Nucleus accumbens (tissue), 56 donors: ENCODE measurements at places on chromosomes 7 and 10.

DNA sequence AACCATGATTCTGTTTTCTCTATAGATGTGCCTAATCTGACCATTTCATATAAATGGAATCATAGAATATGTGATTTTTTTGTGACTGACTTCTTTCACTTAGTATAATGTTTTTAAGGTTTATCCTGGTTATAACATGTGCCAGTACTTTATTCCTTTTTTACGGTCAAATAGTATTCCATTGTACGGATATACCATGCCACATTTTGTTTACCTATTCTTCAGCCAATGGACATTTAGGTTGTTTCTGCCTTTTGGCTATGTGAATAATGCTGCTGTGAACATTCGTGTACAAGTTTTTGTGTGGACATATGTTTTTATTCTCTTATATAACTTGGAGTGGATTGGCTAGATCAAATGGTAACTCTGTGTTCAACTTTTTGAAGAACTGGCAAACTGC lies 178.3 kb upstream of the TCF7L2 start:
- no peak for DNase-seq

GRCh38 chr7:141484907-141485306 lies 66.3 kb upstream of the AGK start:
- DNase-seq: no peak

DNA sequence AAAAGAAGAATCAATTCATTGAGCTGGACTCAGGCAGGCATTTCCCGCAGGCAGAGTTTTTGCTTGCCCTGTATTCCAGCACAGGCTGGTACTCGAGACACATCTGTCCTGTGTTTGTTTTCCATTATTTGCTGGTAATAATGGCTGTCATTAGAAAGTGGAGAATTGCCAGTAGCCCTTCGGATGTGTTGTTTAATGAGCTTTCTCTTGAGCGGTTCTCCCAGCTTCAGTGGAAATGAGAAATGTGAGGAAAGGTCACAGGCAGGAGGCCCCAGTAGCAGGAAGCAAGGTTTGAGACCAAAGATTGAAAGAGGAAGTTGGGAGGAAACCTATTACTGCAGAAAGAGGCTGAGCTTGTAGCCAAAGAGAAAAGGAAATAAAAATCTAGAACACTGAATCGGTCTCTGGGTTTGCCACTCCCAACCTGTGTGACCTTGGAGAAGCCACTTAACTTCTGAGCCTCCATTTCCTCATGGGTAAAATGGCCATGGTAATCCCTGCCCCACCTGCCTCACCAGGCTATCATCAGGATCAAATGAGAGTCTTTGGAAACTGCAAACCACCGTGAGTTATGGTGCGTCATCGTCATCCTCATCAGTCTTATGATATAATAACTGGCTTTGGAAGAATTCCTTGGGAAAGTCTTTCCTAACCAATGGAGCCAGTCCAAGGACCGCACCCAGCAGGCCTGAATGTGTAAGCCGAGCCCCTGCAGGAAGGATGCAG lies 67.7 kb downstream of the TACR2 start:
- DNase-seq: no peak

DNA sequence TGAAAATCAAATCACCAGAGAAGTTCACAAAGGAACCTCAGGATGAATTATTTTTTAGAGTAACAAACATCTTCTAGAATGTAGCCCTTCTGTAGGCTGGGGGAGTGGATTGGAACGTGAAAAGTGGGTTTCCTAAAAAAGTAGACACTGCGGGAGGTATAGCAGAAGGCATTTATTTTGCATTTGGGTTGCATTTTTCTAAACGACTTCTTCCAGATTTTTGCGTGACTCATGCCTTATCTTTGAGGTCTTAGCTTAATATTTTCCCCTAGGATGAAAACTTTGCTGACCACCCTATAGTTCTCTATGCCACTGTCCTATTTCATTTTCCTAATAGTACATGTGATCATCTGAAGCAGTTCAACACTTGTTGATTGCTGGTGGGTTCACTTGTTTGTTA lies 112.7 kb upstream of the JCAD start:
- no peak for DNase-seq

DNA sequence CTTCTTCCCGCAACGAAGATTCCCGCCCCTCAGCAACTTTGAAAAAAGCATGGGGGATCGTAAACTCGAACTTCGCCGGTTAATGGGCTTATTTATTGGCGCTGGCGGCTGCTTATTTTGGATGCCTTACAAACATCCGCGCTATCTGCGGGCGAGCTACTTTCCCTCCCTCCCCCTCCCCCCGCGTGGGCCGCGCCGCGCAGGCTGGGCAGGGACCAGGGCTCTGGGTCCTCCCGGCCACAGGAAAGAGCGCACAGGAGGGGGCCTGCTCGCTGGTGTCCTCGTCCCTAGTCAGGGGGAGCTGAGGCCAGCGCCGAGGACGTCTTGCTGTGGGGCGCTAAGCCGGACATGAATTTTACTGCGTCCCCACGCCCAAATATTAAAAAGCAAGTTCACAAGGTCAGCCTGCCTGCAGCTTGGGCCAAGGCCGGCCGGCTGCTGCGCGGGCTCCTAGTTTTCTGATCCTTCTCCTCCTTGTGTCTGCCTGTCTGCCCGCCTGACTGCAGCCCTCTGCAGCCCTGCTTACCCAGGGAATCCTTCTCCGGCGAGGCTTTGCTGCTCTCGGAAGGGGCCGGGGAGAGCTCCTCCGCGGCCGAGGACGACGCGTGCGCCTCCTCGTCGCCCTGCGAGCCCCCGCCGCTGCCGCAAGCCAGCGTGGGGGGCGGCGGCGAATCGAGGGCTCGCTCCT lies 1.2 kb downstream of the HOXA10 start:
- DNase-seq: no peak

- no peak for DNase-seq
These were observed 7.3 kb downstream of the PPP2R2D start for GRCh38 chr10:131908151-131908550.

GRCh38 chr7:130281260-130281659 lies 11.7 kb upstream of the CPA4 start:
- no peak for DNase-seq

GRCh38 chr7:64630496-64630895 lies 35.4 kb upstream of the ZNF107 start:
- DNase-seq: no peak

DNA sequence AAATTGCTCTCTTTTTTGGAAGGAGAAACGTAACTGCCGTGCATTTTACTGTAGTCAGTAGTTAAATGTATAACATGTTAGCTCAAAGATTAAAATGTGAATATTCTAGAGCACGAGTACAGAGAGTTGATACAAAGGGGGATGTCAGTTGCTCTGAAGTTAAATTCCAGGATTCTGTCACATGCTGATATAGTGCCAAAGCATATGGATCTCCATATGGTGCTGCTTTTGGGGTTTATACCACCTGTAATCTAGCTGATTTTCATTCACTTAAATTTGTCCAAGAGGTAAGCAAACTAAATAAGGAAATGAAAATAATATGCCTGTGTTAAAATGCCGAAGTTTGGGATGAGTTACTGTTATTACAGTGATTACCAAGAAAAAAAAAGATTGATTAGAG lies 298.6 kb downstream of the EXOC4 start:
- no peak for DNase-seq

GRCh38 chr7:155274633-155275355 lies 22.9 kb upstream of the INSIG1 start:
- DNase-seq: no peak

GRCh38 chr10:72540193-72540807 lies 85.6 kb downstream of the MICU1 start:
- DNase-seq: no peak

DNA sequence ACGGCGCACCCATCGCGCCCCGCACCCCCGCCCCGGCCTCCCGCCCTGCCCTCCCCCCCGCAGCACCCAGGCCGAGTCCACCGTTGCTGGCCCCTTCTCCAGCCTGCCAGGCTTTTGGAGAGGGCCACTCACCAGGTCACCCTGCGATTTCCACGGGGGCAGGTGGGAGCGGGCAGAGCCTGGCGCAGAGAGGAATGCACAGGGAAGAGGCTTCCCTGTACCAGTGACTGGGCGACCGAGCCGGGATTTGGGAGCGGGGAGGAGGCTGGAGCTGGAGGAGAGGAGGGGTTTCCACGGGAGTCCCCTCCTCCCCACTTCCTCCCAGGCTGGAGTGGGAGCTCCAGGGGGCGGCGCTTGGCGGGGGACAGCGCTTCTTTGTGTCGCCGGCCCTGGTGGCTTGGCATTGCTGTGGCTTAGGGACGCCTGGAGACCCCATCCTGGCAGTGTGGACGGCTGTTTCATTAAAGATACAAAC lies 19.3 kb downstream of the TCAF1 start:
- DNase-seq: peak; percentile 62

DNA sequence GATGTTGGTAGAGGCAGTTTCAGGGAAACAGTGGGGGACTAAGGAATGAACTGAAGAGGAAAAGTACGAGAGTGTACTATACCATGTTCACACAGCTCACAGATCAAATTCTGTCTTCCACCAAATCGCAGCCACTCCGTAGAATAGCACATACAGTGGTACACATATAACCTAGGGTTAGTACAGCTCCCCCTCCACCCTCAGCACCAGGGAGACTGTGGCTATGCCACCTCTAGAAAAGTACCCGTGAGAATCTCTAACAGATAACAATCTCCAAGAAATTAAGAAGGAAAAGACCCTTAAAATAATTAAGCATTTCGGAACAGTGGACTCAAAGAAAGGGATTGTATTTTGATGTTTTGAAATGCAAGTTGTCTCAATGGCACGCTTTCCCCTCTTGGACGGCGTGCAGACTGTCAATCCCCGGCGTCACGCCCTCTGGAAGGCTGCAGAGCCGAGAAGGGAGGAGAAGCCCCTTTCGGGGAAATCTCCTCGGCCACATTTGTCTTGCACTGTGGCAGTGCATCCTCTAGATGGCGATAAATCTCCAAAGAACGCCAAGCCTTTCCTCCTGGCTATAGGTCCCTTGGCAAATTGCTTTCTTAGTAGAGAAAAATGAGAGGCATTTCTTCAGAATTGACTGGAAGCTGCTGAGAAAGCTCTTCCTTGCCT lies 345.0 kb downstream of the REEP3 start:
- peak; percentile 52 for DNase-seq

- DNase-seq: no peak
These were observed 231.2 kb downstream of the PTPRN2 start for GRCh38 chr7:158356454-158356853.

GRCh38 chr7:154942691-154943090 lies 60.2 kb downstream of the PAXIP1 start:
- no peak for DNase-seq

GRCh38 chr7:28748933-28749584 lies 209.1 kb downstream of the TRIL start:
- no peak for DNase-seq

DNA sequence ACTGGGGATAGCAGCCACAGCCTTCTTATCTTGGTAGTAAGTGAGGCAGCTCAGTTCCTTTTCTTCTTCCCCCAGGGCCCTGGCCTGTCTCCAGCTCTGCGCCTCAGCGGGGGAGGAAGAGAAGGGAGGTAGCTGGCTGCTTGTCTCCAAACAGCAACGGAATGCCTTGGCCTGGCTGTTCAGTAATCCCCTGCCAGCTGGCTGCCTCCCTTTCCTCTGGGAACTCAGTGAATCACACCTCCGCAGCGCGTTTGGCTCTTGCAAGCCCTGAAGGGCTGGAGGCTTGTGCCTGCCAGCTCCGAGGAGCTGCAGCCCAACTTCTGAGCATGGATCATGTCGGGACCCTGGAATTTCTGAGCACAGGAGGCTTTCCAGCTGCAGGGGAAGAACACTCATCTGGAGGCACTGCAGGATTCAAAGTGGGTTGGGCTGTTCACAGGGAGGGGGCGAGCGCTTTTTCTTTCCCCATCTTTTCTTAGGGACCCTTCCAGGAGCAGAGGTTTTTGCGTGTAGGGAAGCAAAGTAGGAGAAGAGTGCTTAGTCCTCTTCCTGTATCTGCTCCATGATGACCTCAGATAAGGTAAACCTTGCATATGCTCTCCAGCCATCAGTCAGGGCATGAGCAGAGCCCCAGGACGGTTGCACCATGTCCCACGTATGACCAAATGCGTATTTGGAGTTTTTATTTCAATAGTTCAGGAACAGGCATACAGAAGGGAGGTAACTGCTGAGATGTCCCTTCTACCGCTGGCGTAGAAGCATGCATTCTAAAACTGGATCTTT lies 253.2 kb upstream of the INHBA start:
- DNase-seq: peak; percentile 67

DNA sequence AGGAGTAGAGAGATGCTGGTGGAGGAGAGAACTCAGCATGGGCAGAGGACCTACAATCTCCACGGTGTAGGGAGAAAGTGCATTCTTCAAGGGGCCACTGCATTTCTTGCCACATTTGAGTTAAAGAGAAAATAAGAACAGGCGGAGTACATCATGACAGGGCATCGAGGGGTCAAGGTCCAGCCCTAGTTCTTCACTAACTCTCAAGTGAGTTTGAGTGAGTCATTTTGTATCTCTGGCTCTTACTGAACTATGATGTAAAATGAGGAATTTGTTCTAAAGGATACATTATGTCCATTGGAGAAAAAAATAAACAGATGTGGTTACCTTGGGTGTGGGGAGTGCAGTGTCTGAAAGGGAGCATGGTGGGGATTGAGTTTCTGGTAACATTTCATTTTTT lies 182.9 kb downstream of the XPNPEP1 start:
- no peak for DNase-seq

GRCh38 chr10:86037096-86037495 lies 329.5 kb downstream of the GRID1 start:
- DNase-seq: no peak

DNA sequence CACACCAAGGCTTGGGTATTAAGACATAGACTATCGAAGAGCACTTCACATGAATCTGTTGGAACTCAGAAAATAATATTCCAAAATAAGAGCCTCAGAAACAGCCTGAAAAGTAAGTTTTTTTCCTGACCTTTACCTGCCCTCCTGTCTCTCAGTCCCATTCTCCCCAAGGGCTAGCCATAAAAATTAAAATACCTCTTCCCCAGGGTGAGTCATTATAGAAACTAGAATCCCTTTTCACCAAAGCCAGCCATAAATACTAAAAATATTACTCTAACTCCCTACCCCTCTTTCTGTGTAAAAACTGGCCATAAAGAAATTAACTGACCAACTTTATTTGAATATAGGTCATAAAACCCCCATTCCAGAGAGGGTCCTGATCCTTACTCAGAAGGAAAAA lies 87.9 kb upstream of the TMEM106B start:
- no peak for DNase-seq

DNA sequence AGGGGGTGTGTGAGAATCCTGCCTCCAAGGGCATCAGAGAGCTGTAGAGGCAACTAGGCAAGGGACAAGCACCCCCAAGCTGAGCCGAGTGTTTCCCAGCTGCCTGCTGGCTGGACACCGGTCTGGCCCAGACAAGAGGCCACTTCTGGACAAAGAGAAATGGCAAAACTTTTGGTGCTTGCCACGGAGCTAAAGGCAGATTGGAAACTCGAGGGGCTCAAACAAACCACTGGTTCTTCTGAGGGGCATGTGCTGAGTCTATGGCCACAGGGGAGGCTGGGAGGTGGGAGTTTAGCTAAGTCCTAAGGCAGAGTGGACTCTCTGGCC lies 66.5 kb upstream of the INPP5A start:
- no peak for DNase-seq

DNA sequence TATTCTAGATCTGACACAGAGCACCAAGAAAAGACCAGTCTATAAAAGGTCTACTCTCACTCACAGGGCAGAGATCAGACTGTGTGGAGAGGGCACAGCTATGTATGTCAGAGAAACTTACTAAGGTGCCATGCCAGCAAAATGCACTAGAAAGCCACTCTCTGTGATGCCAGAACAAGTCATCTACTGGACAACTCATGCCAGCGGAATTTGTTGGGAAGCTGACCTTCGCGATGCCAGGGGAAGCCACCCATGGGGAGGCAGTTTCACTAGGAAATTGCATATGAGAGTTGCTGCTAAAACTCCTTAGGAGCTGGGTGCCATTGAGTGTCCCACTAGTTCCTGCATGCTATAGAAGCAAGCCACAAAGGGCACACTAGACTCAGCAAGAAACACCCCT lies 58.5 kb downstream of the MICU1 start:
- DNase-seq: no peak
